Activated CD4-positive, alpha-beta T cell treated with anti-CD3 and anti-CD28 coated beads for 1 hour (primary cell): ENCODE measurements at places on chromosomes 1 and 21.

GRCh38 chr21:31517664-31518414, 141.7 kb upstream of the SOD1 start:
- no peak for DNase-seq

- no peak for DNase-seq
Observed at GRCh38 chr1:64645735-64646134, 99.1 kb upstream of the RAVER2 start.

DNA sequence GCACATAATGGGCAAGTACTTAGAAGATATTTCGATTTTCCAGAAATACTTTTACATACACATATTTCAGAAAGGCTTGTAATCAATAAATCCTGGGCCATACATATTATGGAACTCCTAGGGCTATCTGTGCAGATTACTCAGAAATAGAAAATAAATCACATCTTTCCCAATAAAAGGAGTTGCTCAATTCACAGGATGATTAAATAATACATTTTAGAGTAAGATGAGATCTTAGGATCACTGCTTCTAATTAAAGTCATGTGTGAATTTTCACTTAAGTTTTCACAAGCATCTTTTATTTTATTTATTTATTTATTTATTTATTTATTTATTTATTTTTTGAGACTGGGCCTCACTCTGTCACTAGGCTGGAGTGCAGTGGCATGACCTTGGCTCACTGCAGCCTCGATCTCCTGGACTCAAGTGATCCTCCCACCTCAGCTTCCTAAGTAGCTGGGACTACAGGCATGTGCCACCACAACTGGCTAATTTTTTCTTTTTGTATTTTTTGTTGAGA, 144.2 kb downstream of the HIVEP3 start:
- DNase-seq, result no peak

DNA sequence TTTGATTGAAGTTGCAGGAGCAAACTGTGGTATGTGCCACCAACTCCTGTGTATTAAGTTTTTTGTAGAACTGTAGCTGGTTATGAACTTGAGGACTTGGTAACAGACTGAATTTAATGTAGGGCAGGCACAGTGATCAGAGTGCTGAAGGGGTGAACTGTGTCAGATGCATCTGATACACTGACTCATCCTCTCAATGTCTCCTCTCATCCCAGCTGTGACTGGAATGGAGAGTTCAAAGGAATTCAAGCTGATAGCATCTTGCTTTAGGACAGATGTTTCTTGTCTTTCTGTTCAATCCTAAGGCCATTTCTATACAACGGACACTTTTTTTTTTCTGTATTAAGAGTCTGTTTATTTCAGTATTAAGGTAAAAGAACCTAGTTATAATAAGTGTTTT, 25.0 kb upstream of the GBP1 start:
- DNase-seq, result no peak

DNA sequence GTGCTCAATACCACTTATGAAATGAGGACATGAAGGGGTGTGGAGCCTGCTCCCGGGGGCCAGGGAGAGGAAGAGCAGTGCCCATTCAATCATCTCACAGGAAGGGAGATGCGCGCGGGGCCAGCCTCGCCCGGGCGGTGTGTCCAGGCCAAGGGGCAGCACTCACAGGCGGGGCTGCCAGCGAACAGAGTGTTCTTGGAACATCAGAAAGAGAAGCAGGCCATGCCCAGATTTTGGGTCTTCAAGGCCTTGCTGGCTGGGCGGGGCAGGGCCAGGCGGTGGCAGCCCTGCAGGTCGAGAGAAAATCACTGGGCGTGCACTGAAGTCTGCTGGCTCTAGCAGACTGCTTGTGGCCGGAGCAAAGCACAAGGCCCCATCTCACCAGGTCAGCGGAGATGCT, 168.6 kb downstream of the PRDM16 start:
- no peak for DNase-seq

GRCh38 chr21:37874904-37875780, 41.1 kb downstream of the KCNJ6 start:
- no peak for DNase-seq

DNA sequence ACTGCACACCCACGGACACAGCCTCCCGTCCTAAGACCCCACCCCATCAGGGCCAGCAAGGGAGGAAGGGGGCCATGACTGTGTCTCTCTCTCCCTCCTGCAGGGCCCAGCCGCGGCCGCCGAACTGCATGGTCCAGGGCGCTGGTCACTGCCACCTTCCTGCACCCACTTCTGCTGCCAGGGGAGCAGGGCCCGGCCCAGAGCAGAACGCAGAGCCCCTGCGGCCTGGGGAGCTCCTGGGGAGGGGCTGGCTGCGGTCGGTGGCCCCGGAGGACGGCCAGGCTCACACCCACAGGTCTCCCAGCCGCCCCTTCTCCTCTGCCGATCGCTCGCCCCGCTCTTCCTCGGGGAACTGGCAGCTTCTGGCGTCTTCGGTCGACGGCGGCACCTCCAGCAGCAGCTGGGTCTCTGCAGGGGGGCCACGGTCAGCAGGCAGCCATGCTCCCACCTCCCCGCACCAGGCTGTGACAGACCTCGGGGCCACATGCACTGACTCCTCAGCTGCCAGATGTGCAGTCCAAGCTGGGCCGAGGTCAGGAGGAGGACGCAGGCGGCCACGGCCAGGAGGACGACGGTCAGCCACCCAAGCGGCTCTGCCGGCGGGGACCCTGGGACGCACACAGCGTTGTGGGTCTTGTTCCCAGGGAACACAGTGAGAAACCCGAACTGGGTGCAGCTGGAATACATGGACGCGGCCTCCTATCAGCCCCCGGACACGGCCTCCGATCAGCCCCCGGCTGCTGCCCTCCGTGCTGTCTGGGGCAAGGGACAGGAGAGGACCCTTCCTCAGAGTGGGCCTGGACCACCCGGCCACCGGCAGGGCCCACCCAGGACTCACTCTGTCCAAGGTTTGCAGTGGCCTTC, 2.6 kb downstream of the TNFRSF18 start:
- no peak for DNase-seq

DNA sequence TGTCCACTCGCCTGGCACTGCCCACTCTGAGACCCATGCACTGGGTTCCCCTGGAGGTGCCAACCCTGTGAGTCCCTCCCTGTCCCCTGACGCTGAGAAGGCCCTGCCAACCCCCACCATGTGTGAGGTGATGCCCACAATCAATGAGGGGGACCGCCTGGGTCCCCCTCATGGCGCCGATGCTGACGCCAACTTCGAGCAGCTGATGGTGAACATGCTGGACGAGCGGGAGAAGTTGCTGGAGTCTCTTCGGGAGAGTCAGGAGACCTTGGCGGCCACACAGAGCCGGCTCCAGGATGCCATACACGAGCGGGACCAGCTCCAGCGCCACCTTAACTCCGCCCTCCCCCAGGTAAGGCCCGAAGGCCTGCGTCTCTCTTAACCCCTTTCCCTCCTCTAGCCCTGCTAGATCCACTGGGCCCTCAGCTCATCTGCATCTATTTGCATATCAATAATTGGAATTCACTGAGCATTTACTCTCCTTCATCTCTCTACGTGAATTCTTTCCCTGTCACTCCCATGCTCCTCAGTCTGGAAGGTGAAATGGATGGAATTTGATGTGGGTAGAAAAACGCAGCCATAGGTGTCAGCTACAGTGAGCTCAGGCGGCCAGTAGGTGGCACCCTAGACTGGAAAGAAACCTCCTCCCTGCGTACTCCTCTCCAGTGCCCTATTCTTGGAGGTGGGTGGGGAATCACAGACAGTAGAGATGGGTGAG, 12.8 kb downstream of the PPFIA4 start:
- DNase-seq, result peak; percentile 40

DNA sequence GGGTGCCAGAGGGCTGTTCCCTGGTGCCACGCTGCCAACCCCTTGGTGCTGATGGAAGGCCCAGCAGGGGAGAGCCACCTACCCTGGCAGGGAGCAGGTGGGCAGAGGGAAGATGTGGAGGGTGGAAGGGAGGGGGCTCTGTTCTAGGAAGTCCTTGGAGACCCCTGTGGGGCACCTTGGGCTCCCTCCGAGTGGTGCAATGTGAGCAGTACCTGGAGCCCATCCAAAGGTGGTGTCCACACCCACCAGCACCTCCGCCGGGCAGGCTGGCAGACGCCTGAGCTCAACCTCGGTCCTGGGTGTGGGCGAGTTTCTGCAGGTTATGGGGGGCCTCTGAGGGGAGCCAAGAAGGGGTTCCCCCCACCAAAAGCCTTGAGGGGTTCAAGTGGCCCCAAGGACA, 11.3 kb upstream of the DNMT3L start:
- DNase-seq, result no peak

GRCh38 chr1:209202830-209203532, 380.5 kb upstream of the CAMK1G start:
- no peak for DNase-seq

DNA sequence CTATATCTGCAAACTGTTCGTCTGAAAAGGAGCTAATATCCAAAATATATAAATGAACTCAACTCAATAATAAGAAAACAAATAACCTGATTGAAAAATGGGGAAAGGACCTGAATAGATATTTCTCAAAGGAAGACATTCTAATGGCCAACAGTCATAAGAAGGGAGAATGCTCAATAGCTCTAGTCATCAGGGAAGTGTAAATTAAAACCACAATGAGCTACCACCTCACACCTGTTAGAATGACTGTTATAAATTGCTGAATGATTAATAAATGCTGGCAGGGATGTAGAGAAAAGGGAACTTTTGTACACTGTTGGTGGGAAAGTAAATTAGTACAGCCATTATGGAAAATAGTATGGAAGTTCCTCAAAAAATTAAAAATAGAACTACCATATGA, 21.2 kb upstream of the C1orf115 start:
- no peak for DNase-seq

DNA sequence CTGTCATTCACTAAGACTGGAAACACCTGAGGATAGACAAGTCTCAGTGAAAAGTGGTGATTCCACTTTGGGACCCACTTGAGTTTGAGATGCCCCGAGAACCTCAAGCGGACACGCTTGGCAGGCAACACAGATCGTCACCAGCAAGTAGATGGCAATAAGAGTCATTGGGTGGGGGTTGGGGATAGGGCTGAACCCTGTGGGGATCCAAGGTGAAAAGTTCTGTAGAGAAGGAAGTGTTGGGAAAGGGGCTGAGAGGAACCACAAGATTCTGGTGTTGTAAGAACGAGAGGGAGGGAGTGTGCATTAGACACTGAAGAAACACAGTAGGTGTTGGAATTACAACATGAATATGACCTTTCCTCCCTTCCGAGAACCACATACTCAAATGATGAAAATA, 45.4 kb upstream of the TDRD10 start:
- no peak for DNase-seq

DNA sequence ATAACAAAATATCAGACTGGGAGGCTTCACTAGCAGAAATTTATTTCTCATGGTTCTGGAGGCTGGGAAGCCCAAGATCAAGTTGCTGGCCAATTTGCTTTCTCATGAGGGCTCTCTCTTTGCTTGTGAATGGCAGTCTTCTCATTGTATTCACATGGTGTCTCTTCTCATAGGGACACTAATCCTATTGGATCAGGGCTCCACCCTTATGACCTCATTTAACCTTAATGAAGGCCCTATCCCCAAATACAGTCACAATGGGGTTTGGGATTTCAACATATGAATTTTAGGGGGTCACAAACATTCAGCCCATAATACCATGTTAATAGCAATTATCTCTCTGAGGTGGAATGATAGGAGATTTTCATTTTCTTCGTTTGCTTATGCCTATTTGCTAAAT, 25.3 kb downstream of the TCEA3 start:
- no peak for DNase-seq

- DNase-seq, result peak; percentile 64
Observed at GRCh38 chr21:43718872-43719747, at the start of gene PDXK. TSS of gene PDXK (plus strand) at chr21:43719129. CDS start at chr21:43719295, 166 bp downstream.

GRCh38 chr1:27611450-27611849, 7.5 kb upstream of the AHDC1 start:
- no peak for DNase-seq

GRCh38 chr1:204409836-204410687, 1.6 kb downstream of the PPP1R15B start:
- DNase-seq, result no peak

DNA sequence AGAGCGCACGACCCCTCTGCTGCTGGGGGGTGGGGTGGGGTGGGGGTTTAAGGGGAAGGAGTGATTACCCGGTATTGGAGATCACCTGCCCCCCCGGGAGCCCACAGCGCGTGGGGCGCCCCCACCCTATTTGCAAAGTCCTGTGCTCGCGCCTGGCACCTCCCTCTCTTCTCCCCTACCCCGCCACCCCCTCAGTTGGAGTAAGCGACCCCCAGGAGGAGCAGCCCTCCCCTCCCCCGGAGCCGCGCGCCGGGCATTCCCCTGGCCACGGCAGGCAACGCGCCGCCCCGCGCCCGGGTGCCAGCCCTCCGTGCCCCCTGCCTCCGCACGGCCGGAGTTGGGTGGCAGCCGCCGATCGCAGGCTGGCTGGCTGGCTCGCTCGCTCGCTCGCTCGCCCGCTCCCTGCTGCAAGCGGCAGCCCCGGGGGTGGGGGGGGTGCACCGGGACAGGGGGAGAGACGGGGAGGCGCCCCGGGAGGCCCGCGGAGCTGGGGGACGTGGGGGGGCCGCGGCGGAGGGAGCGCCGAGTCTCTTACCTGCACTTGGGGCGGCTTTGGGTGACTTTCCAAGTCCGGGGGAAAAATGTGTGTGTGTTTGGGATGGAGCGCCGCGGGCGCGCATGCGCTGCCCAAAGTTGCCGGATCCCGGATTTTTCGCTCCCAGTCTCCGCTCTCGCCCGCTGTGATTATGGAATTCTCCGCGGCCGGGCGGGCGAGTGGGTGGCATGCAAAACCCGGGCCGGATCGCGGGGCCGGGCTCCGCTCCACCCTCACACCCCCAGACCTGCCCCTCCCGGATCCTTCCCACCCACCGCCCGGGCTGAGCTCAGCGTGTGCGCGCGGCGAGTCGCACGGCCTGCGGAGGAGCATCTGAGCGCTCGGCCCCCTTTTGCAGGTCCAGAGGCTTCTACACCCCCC, at the start of gene CASZ1:
Gene CASZ1 (minus strand): TSS at position 618 of the 916 bp plus-strand sequence. CDS start 102,757 bp downstream, outside the sequence.
- DNase-seq, result no peak

GRCh38 chr1:7459914-7460313, 311.2 kb upstream of the VAMP3 start:
- no peak for DNase-seq

DNA sequence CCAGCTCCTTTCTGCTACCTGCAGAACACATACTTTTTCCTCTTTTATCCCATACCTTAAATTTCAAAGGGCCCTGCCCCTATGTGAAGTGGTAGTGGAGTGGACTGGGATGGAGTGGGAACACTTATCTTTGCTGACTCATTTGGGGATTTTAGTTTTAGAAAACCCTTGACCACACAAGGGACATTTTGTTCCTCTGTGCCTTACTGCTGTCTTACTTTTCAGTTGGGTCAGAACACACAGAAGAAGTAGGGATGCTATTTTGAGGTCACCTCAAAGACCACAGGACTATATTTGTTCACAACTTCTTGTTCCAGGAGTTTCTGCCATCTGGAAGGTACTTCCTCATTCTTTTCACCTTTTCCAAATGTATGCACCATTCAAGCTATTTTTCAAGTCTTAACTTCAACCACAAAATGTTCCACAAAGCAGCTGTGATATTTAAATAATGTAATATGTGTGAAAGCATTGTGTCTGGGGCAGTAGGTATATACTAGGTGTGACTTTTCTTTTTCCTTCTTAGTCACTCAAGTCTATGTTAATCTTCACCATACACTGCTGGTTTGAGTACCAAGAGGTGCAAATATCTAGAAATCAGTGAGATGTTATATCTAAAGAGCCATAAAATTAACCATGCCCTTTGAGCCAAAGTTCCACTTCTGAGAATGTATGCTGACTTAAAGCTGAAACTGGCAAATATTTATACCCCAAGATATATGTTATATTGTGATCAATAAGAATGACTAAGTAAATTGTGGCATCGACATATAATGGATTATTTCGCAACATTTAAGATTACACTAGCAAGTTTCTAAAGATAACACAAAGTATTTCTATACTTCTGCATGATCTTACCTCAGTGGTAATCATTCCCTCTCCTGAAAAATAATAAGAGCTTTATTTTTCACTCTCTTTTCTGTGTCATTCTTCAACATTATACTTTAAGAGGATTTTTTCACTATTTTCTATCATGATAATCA, 308.5 kb downstream of the MRPL39 start:
- no peak for DNase-seq
